ENCODE measurements at places on chromosomes 2 and 18.

- DNase-seq = no peak
These were observed 25.9 kb downstream of the GKN2 start for GRCh38 chr2:68926796-68927195.

GRCh38 chr2:194567661-194568017 lies 1089.4 kb upstream of the SLC39A10 start:
- no peak for DNase-seq

DNA sequence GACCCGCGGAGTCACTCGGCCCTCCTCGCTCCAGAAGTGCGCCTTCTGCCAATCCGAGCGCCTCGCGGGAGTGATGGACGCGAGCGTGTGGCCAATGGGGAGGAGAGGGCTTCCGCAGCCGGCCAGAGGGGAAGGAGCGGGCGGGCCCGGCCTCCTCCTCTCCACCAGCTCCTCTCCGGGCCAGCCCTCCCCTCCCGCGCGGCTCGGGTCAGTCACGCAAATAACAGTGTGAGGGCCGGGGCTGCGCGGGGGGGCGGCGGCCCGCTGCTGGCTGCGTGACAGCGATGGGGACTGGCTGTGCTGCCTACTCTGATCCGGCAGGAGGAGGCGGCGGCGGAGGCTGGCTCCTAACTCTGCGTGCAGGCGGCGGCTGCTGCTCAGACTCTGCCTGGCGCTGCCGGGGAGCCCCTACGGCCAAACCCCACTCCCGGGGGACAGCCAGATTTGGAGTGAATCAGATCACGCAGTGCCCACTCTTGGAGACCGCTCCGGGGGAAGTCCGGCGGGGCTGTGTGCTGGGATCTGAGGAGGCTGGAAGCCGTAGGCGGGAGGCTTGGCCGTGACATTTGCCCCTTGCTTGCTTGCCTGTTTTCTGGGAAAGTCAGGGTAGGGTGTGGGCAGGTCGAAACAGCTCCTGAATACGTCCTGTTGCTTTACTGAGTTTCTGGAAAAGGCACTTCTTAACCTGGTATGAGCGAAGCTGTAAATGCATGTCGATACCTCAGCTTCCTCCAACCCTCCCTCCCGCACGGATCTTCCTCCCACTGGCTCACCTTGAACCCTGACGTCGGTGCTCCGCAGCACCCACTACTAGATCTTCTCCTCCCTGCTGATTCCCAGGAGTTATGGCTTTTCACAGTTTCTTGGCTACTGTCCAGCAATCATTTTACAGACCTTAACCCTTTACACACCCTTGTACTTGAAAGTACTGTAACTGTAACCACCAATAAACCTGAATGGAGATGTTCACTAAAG lies 97.9 kb upstream of the SERTAD2 start:
- DNase-seq = no peak

DNA sequence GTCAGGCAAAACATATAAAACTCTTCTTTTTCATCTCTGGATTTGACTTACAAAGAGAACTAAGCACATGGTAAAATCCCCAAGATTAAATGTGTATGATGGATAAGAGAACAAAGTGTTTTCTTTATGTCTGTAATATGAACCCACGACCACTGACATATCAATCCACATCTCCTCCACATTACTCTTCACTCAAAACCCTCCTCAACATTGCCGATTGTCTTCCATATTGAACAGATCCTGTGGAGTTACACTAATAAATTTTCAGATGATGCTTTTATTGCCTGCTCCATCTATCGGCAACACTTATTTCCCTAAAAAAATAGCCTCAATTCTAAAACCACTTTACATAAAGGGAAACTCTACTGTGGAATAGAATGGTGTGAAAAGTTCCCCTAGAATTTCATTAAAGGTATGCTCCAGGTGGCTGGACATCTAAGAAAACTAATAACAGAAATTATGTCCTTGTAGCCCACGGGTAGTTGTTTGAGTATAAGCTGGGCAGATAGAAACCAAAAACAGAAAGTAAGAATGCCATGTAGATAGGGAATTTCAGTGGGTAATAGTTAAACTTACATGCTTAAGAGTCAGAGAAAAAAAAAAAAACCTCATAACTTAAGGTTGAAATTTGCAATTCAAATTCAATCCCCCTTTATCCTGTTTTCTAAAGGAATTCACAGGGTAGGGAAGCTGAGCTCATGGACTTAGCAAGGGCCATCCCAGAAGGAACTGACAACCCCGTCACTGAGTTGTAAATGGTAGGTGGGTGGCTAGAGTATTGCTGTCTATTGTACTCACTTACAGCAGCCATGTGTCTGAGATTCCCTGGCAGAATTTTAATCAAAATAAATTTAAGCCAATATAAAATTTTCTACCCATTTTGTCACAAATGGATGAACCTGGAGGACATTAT lies 305.4 kb upstream of the LYPD1 start:
- DNase-seq = no peak

DNA sequence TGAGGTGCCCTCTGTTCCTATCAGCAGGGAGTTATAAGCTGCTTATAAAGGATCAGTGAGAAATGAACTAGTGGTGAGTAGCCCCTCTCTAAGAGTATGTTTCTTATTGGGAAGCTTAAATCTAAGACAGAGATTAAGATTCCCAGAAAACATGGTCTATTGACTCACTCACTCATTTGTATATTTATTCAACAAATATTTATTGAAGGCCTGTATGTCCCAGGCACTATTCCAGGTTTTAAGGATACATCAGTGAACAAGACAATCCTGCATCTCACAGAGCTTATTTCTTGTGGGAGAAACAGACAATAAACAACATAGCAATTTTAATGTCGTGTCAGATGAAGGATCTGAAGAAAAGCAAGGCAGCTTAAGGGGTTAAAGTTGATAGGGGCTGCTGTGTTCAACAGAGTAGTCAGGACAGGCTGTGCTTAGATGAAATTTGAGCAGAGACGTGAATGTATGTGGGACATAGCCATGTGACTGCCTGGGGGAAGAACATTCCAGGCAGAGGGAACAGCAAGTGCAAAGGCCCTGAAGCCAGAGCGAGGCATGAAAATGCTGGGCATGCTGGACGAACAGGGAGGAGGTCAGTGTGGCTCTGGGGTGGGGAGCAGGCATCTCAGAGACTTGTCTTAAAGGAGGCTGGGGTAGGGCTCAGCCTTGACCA lies 14.8 kb upstream of the PSD4 start:
- DNase-seq = no peak

GRCh38 chr18:79283929-79284328 lies 111.8 kb upstream of the NFATC1 start:
- no peak for DNase-seq

DNA sequence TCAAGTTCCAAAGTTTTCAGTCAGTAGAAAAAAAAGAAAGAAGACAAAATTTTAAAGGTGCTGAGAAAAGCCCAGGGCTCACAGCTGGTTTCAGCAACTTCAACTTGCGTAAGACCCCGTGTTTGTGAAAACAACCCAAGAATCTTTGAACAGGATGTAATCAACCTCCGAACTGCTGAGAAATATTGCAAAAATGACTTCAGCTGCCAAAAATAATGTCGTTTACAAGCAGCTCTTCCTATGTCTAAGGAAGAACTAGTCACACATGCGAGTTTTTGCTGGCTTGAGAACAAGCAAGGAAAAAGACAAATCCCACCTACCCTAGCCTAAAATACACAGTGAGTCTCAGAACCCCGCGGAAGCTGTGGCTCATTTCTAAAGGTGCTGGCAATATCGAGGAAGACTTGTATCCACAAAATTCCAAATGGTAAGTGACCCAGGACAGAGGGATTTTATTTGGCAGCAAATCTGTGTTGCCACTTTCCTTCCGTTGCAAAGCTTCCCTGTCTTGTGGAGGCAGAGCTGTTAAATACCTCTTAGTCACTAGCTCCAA lies 59.8 kb upstream of the SLC8A1 start:
- DNase-seq = no peak

GRCh38 chr18:64618390-64618789 lies 469.5 kb upstream of the LINC00305 start:
- no peak for DNase-seq

DNA sequence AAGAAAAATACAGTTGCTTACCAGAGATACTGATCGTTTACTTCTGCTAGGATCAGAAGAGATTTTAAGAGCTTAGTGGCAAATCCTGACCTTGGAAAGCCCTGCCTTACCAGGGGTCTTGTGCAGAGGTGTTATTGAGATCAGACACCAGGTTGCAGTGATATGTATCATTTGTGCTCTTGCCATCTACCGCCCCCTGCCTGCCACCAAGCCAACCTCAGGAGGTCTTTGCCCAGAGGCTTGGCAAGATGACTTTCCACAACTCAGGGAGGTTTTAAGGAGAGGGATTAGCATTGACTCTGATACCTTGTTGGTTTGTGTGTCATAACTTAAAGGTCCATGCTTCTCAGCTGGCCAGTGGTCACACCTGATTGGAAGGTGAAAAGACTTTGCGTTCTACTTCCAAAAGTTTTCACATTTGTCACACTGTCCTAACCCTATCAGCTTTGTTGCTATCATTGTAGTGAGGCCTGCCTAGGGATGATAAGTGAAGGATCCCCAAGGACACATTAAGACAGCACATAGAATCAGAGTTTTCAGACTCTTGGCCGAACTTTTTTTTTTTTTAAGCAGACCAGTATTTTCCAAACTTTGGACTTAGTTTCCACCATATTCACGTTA lies 46.2 kb upstream of the MGAT5 start:
- DNase-seq = peak; percentile 45

DNA sequence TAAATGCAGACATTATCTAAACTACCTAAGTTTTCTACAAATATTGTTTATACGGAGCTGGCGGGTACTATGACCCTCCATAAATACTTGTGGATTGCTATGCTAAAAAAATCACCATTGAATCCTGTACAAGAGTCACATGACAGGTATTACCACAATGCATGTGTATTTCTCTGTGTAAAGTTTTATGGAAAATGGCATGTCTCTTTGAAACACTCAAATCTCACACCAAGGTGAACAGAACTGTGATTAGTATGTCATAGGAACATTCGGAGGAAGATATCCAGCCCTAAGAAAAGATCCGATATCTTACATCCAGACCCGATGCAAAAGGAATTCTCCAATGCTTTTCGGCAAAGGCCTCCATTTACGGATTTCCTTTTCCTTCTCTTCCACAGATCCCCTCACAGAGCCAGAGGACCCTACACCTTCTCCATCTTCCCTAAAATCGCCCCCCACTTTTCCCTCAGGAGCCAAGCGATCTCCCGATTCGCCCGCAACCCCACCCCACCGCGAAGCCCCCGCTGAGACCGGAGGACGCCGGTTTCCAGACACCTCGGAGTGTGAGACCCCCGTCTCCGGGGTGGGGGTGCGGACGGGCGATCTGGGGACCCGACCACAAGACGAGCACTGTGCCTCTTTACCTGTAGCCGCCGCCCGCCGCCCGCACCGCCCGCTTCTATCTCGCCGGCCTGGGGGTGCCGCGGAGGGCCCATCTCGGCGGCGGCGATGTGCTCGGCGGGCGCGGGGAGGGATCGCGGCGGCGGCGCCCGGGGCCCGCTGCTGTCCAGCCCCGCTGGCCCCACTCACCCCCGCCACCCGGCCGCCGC lies 1.2 kb downstream of the SAP130 start:
- no peak for DNase-seq

- no peak for DNase-seq
These were observed 173.6 kb downstream of the LDLRAD4 start for GRCh38 chr18:13392029-13392750.

GRCh38 chr2:239152916-239153305 lies 247.9 kb downstream of the HDAC4 start:
- no peak for DNase-seq

DNA sequence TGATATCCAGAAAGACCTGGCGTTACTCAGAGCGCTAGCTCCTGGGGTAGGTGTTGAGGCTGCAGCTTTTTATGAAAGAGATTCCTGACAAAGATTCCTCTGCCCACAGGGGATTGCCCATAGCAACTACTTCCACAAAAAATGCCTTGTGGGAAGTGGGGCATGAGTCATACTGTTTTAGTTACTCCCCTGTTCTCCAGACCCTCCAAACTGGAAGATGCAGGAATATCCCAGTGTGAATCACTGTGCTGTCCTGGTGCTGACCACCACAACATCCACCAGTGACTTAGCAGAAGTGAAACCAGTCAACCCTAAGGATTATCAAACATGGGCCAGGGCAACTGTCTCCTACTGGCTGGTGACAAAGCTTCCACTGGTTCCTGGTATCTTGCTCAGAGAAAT lies 61.8 kb downstream of the CDH2 start:
- no peak for DNase-seq

DNA sequence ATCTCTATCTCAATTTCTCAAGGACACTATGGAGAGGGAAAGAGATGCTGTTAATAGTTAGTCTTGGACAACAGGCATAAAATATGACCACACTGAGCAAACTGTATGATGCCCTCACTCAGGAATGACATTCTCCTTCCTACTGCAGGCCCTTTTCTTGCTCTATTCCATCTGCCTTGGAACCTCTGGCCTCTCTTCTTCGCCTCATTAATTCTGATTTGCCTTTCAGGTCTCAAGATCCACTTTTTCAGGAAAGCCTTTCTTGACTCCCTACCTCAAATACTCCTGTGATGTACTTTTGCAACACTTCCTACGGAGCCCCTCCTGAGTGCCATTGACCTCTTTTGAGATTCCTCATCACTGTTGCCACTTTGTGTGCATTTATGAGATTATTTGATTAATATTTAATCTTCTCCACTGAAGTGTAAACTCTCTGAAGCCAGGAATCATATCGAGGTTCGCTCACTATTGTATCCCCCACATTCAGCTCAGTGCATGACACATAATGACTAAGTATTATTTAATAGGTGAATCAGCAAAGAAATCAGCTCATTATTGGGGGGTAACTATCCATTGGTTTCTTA lies 21.3 kb upstream of the SPP2 start:
- DNase-seq = no peak

- no peak for DNase-seq
These were observed 11.8 kb downstream of the ERFE start for GRCh38 chr2:238170386-238171071.

GRCh38 chr2:186927185-186927866 lies 78.4 kb upstream of the ZSWIM2 start:
- DNase-seq = no peak

GRCh38 chr2:207845202-207845864 lies 75.6 kb upstream of the FZD5 start:
- DNase-seq = no peak

DNA sequence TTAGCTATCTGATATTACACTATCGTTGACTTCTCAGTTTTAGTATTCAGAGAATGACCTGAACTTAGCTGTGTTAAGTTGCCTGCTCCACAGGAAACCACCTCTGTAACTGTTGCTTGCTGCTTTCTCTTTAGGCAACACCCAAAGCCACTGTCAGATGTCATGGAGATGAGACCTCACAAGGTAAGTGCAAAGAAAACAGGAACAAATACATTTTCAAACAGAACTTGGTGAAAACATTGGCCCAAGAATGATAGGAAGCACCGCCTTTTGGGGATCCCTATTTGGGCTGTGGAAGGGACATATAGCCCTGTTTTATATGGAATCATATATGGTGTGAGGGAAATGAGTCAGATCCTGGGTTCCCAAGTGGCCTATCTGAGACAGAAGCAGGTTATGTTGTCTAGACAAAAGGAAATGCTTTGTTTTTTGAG lies 143.4 kb downstream of the UBE2E3 start:
- peak; percentile 48 for DNase-seq

GRCh38 chr2:28577791-28578680 lies 82.2 kb downstream of the PLB1 start:
- no peak for DNase-seq

Data from activated gamma-delta T cell treated with anti-CD3 and anti-CD28 coated beads, Interleukin-2, amount 50 U/mL, for 16 hours (primary cell).